ENCODE measurements at places on chromosomes 5 and 9. TPM values are rescaled to one million over a fixed set of nuclear protein-coding genes. Genes with fewer than 3 reads are reported as not detected.

CDKN2B gene
- total RNA-seq = 110 TPM

DIRAS2 gene
- not detected for total RNA-seq

IFNA10 gene
- total RNA-seq = not detected

PCDHA4 gene
- total RNA-seq = 0.38 TPM
